ENCODE measurements at places on chromosomes 6 and 20. TPM values are rescaled to one million over a fixed set of nuclear protein-coding genes. Genes with fewer than 3 reads are reported as not detected.

- DNase-seq = peak; percentile 72
Measured at GRCh38 chr6:56953597-56954402, 1.1 kb upstream of the BEND6 start.

DNA sequence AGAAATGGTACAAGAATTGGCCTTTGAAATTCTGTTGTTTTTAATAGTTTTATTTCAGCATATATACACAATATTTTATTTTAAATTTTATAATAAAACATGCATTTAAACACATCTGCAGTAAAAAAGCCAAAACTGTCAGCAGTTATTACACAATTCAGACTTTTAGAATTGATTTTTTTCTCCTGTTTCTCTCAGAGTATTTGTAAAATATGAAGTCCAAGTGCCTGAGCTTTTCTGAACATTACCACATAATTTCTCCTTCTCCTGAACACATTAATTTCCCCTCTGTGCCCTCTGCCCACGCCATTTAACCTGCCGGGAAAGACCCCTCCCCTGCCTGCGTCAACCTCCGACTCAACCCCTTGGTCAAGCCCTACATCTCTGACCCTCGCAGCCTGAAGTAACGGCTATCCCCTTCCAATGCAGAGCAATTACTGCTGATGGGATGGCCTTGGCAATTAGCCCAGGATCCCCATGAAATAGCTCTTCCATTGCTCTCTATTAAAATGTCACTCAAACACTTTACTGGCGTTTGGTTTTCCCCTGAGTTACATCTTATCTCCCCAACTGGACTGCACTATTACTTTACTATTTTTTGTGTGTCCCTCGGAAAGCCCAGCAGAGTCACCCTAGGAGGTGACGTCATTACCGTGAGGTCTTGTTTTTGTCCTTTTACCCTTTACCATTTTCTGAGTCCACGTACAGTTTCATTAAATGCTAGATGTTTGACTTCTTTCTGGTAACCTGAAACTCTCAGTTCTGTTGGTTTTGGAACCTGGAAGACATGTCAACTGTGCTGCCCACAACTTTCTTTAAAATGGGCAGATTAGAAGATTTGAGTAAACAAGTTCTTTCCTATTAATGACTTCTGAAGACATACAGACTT is 146.7 kb upstream of the TAB2 start:
- DNase-seq = no peak

- DNase-seq = no peak
Measured at GRCh38 chr20:2932498-2932897, 59.2 kb downstream of the PTPRA start.

- DNase-seq = peak; percentile 87
Measured at GRCh38 chr20:62301773-62302340, 940 bp upstream of the ADRM1 start.

- no peak for DNase-seq
Measured at GRCh38 chr6:125415913-125416312, 114.1 kb upstream of the HDDC2 start.

- no peak for DNase-seq
Measured at GRCh38 chr6:135962731-135963130, 111.2 kb downstream of the PDE7B start.

Gene GPR63
- polyA plus RNA-seq = 5.5 TPM

- no peak for DNase-seq
Measured at GRCh38 chr6:73513496-73513854, 7.4 kb downstream of the EEF1A1 start.

DNA sequence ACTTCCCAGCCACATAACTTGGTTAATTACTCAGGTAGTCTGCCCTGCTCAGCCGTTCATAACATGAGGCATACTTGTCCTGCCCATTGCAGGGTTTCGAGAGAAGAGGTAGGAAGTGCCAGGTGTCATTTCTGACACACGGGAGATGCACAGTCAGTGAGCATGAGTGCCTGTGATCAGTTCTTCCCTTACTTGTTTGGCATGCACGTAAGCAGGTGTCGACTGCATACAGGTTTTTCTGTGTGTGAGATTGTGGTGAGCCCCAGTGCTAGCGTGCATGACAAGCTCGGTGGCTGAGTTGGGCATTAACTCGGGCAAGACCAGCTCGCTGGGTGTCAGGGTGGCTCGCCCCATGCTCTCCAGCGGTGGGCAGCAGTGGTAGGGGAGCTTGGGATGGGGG is 51.2 kb upstream of the SLC22A1 start:
- DNase-seq = no peak

DNA sequence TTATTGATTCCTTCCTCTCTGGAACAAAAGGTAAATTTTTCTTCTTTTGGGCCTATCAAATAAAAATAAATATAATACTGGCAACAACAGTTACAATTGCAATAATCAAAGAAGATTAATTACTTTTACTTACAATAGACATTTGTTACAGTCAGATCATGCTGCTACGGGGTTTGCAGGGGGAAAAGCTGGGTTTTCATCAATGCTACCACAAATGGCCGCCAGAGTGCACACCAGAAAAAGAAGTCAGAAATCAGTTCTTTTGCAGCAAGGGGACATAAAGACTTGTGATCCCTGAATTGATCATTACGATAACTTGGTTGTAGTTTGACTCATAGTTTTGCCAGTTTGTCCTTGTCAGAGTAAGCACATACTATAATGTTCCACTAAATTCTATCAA is 714.5 kb upstream of the EYS start:
- peak; percentile 43 for DNase-seq

Gene NRN1
- 0.11 TPM for polyA plus RNA-seq

GRCh38 chr6:143294265-143294860 is 156.1 kb downstream of the ADAT2 start:
- no peak for DNase-seq

Gene RING1
- polyA plus RNA-seq = 16.4 TPM

DNA sequence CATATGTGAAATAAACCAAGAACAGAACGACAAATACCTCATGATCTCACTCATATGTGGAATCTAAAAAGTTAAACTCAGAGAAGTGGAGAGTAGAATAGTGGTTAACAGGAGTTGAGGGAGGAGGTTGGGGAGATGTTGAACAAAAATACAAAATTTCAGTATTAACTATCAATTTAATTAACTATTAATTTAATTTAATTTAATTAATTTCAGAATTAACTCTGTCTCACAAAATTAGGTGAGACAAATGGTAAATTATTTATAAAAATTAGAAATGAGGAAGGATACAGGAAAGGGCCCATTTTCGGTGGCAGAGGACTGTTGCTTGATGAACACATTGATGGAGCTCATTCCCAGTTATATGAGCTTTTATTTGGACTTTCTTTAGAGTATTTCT is 166.0 kb upstream of the FAM83B start:
- no peak for DNase-seq

Gene CD93
- polyA plus RNA-seq = under 0.01 TPM

Gene RNF182
- 6.2 TPM for polyA plus RNA-seq

GRCh38 chr6:168158980-168159349 is 80.0 kb upstream of the FRMD1 start:
- DNase-seq = no peak

DNA sequence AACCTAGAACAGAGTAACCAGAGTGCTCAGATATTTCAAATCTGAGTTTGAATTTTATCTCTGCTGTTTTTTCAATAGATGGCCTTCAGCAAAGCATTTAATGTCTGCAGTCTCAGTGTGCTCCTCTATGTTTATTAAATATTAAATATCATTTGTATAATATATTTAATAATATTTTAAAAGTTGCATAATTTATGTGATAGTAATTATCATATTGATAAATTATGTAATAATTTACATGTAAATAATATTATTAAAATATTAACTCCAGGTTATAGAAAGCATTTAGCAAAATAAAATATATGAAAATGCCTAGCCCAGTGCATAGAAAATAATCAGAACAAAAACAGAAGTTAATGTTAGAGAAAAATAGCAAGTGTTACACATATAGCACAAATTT is 930.0 kb upstream of the SLC35B3 start:
- DNase-seq = no peak

DNA sequence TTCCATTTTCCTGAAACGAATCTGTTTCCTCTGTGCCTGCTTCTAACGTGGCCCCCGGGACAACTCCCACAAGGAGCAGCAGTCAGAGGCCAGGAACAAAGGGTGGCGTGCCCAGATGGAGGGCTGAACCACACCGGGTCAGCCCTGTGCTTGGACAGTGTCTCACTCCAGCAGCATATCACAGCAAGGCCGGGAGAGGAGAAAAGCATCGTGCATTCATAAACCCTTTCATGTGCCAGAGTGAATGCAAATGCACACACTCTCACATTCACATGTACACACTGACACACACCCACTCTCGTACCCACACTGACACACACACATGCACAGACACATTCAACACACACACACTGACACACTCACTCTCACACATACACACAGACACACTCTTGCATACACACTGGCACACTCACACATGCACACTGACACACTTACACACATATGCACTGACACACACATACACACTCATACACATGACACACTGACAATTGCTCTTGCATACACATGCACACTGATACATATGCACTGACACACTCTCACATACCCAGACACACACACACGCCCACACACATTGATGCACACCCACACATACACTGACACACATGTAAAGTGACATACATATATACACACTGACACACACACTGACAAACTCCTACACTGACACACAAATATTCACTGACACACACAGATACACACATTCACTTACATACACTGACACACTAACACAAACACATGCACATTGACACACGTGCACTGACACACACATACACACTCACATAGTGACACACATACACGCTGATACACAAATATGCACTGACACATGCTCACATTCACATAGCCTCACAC is 237.0 kb downstream of the LRFN2 start:
- DNase-seq = no peak

Gene BCAS1
- 0.08 TPM for polyA plus RNA-seq

GRCh38 chr6:116066789-116067188 is 6.1 kb upstream of the FRK start:
- no peak for DNase-seq

DNA sequence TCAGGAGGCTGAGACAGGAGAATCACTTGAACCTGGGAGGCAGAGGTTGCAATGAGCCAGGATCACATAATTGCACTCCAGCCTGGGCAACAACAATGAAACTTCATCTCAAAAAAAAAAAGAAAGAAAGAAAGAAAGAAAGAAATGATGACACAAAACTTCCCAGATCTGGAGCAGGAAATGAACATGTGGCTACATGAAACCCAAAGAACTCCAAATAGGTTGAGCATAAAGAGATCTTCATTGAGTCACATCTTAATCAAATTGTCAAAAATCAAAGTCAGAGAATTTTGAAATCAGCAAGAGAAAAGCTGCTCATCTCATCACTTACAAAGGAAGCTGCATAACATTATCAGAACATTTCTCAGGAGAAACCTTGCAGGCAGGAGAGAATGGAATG is 247.0 kb downstream of the IBTK start:
- DNase-seq = no peak

Gene CBLN4
- 0.03 TPM for polyA plus RNA-seq

Gene CENPW
- polyA plus RNA-seq = 16.4 TPM

GRCh38 chr6:159933077-159933476 is 35.8 kb upstream of the IGF2R start:
- DNase-seq = no peak
